Common myeloid progenitor, CD34-positive (primary cell): ENCODE measurements at places on chromosomes 12 and 14.
A peak's percentile ranks its signal among the peaks of the same experiment; 100 is the strongest.

- peaks cover 13% of the 10 kb centered on the region for H3K4me1 ChIP-seq
- no peaks in the 10 kb centered on the region for H3K27me3 ChIP-seq
- H3K27ac ChIP-seq = no peak overlapping the region
- H3K4me3 ChIP-seq = no peak overlapping the region
- DNase-seq = peak; percentile 80
- no peaks in the 10 kb centered on the region for H3K36me3 ChIP-seq
Observed at GRCh38 chr12:110102255-110102654, 21.9 kb upstream of the IFT81 start.

DNA sequence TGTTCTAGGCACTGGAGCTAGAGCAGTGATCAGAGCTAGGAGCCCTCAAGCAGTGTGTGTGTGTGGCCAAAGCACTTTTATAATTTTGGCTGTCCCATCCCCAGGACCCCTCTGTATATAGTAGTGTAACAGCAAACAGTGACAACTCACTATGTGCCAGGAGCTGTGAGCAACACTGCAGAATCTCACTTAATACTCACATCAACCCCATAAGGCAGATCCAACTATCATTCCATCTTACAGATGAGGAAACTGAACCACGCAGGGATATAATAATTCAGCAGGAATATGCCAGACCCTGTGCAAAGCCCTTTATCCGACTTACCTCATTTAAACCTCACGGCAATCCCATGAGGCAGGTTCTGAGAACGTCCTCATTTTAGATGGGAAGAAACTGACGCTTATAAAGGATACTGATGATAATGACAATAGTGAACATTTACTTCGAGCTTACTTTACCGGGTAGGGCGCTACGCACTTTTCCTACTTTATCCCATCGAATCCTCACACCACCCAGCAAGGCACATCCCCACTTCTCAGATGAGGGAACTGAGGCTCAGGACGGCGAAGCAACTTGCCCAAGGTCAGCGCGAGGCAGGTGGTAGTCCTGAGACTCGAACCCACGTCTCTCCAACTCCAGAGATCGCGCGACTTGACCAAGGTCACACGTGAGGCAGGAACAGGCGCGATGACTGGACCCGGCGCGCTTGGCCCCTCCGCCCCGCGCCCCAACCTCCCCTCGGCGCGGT lies 687 bp downstream of the RAB35 start:
- no peak overlapping the region for H3K27ac ChIP-seq
- H3K4me1 ChIP-seq = peaks cover 12% of the 10 kb centered on the region
- DNase-seq = peak; percentile 42
- H3K27me3 ChIP-seq = no peaks in the 10 kb centered on the region

DNA sequence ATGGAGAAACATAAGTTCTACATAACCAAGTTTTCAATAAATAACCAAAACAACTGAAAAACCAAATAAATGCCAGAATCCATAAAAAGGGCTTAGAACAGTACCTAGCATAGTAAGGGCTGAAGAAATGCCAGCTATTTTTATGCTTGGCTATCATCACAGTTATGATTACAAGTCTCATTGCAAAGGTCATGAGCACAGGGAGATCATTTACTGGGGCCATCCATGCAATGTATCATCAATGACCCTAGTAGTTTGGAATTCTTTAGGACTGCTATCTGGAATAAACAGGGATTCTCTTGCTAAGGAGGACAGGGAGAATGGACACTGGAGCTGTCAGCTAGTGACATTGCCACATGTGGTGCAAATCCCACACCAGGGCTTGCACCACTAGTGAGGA lies 92.5 kb upstream of the NAP1L1 start:
- no peak overlapping the region for H3K27ac ChIP-seq
- no peaks in the 10 kb centered on the region for H3K4me1 ChIP-seq

DNA sequence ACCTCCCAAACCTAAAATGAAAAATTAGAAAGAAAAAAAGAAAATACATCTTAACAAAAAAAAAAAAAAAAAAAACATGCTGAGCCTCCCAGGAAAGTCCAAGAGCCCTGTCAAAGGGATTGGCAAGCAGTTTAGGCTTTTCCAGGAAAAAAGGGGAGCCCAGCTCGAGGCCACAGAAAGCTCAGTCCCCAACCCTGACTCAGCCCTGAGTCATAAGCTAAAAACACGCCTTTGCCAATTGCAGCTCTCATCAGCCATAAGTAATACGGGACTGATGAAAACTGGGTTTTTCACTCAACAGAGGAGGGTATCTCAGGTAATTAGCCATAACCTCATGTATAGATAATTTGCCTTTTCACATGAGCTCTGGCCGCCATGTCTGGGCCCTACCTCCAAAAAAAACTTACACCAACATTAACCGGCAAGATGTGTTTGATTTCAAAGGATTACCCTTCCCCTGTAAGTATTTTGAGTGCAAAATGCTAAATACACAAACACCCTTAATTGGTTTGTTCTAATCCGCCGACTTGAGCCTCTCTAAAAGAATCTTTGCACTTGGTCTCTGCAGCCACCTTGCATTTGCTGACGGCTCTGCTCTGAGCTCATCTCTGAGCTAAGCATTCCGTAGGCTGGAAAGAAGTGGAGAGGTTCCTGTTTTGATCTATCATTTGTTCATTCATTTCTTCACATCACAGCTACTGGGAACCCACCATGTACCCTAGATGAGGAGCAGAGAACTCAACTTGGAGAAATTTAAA lies 319.2 kb downstream of the BCL11B start:
- H3K36me3 ChIP-seq = no peaks in the 10 kb centered on the region
- H3K27me3 ChIP-seq = no peaks in the 10 kb centered on the region
- H3K4me1 ChIP-seq = no peaks in the 10 kb centered on the region
- no peak overlapping the region for H3K27ac ChIP-seq
- DNase-seq = no peak

DNA sequence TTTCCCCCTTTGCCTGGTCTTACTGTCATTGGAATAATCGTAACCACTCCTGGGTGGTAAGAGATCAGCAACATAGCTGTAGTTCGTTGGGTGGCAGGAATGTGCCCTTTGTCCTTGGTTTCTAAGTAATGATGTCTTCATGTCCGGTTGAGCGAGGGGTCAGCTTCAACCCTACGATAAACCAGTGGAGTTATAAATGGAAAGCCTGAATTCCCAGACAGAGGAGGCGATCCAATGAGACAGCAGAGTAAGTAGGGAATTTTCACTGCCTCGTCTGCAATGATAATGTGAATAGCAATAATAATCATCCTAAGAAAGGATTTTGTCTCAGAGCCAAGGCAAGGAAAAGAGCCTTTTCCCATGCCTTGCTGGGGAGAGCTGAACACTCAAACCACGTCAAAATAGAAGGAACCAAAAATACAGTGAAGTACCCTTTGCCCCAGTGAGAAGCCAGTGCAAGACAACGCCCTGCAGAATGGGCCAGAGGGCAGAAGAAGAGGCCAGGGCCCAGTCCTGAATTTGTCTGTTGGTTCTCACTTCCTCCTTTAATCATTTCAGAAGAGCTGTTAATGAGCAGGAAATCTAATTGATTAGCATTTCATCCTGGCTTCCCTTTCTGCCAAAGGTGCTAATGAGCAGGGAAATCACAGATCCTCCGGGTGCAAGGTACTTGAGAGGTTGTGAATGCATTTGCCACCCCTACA lies 330.7 kb downstream of the CACNA1C start:
- no peak overlapping the region for H3K4me3 ChIP-seq
- H3K4me1 ChIP-seq = no peaks in the 10 kb centered on the region
- no peaks in the 10 kb centered on the region for H3K27me3 ChIP-seq
- no peak for DNase-seq

DNA sequence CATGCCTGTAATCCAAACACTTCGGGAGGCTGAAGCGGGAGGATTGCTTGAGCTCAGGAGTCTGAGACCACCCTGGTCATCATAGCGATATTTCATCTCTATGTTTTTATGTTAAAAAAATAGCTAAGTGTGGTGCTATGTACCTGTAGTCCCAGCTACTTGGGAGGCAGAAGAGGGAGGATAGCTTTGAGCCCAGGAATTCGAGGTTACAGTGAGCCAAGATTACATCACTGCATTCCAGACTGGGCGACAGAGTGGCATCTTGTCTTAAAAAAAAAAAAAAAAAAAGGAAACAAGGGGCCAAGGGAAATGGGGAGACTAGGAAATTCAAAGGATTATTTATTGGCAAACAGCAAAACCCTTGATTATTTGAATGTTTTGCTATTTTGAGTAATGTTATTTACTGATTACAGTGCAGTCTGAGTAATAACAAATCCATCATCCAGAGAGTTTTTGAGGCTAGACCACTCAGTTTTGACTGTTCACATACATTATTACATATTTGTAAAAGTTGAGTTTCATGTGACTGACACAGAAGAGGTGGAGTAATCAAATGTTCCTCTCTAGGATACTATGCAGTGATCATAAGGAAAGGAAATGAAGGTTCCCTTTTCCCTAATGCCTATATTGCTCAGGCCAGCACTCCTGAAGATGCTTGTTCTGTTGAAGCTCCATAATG lies 40.8 kb downstream of the PRKCH start:
- no peaks in the 10 kb centered on the region for H3K36me3 ChIP-seq
- no peak overlapping the region for H3K27ac ChIP-seq
- peaks cover 7% of the 10 kb centered on the region for H3K4me1 ChIP-seq

GRCh38 chr12:52521175-52521567 lies 977 bp upstream of the KRT5 start:
- H3K4me3 ChIP-seq = no peak overlapping the region
- DNase-seq = no peak
- H3K36me3 ChIP-seq = no peaks in the 10 kb centered on the region
- H3K27me3 ChIP-seq = no peaks in the 10 kb centered on the region

DNA sequence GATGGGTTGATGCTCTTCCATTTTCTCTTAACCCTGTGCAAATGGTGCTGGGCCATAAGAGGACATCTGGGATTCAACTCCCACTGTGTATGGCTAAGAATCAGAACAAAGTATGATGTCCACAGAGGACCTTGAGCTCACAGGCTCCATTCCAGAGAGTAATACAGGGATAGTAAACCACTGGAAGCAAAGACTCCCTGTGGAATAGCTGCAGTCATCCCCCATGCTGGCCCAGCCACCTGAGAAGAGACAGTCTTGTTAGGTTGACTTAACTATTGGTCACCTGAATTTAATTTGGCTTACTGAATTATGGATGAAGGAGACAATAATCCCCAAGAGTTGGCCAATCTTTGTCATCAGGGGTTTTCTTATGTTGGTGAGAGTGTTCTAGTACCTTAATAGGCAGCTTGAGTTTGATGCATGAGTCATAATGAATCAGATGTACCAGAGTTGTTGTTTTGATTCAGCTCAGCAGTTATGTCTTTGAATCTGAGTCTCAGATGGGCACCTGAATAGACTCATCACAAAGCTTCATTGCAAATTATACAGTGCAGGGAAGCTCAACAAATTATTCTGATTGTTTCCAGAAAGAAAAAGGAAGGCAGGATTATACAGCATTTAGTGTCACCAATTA lies 122.7 kb downstream of the SSPN start:
- H3K27me3 ChIP-seq = no peaks in the 10 kb centered on the region
- DNase-seq = peak; percentile 20
- no peak overlapping the region for H3K27ac ChIP-seq
- no peaks in the 10 kb centered on the region for H3K4me1 ChIP-seq

GRCh38 chr14:74501135-74501614 lies 7.6 kb downstream of the ISCA2 start:
- no peaks in the 10 kb centered on the region for H3K4me1 ChIP-seq
- no peaks in the 10 kb centered on the region for H3K27me3 ChIP-seq
- H3K4me3 ChIP-seq = no peak overlapping the region
- no peaks in the 10 kb centered on the region for H3K36me3 ChIP-seq
- H3K27ac ChIP-seq = no peak overlapping the region

DNA sequence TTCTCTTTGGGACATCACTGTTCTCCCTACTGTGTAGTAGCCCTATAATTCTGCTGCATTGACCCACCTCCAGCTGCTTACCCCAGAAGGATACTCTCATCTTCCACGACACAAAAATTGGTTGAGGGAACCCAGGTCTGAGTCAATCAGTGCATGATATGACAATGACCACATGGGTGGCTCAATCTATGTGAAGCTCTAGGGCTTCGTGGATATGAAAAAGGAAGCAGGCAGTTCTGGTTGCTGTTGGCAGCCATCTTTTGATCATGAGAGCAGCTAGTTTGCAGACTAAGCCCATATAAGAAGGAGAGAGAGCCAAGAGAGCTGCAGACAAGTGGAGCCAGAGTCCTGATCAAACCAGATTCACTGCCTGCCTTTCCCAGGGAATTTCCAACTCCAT lies 57.9 kb downstream of the AVPR1A start:
- H3K27ac ChIP-seq = no peak overlapping the region
- no peaks in the 10 kb centered on the region for H3K27me3 ChIP-seq
- no peaks in the 10 kb centered on the region for H3K4me1 ChIP-seq

DNA sequence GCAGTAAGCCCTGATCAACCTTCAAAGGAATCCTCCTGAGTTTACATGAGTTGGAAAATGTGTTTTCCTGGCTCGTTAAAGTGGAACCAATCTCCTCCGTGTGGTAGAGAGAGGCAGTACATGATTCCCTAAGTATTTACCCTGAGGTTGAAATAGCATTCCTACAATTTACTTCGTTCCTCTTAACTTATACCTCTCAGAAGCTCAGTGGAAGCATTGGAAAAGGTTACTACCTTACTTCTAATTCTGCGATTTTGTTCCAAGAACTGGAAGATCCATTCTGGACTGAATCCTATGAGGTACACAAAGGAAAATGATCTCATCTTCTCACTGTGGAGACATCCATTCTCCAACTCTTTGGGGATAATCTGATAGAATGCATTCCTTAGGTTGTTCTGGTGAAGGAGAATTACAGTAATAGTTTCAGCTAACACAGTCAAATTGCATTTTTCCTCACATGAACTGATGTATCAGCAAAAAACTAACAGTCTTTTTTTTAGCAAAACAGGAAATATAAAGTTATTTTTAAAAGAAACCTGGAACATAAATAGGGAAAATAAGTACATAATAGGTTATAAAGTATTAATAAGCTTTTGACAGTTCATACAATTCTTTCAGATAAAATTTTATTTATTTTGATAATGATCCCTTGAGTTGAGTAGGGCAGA lies 475.6 kb downstream of the PDZRN4 start:
- H3K4me1 ChIP-seq = no peaks in the 10 kb centered on the region
- H3K27me3 ChIP-seq = no peaks in the 10 kb centered on the region
- H3K36me3 ChIP-seq = no peaks in the 10 kb centered on the region
- peak; percentile 32 for DNase-seq
- no peak overlapping the region for H3K4me3 ChIP-seq
- no peak overlapping the region for H3K27ac ChIP-seq

DNA sequence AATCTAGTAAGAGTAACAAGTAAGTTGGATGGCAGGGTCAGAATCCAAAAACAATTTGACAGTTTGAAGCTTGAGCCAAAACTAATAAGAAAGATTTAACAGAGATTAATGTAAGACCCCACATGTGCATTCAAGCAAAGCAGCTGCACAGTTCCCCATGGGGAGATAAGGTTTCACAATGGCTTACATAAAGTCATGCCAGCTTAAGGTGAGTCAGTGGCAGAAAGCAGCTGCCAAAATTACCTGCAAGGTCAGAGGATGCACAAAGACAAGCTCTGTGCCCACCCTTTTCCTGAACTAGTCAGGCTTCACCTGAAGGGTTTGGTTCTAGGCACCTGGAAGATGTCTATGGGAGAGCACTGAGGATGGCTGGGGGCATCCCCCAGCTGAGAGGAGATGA lies 36.6 kb upstream of the KRT77 start:
- no peaks in the 10 kb centered on the region for H3K36me3 ChIP-seq
- H3K27ac ChIP-seq = no peak overlapping the region
- no peak overlapping the region for H3K4me3 ChIP-seq
- no peak for DNase-seq
- no peaks in the 10 kb centered on the region for H3K4me1 ChIP-seq
- peaks cover 25% of the 10 kb centered on the region for H3K27me3 ChIP-seq
